ENCODE measurements at places on chromosomes 12 and 14. TPM values are rescaled to one million over a fixed set of nuclear protein-coding genes. Genes with fewer than 3 reads are reported as not detected.

LTB4R2 gene
- total RNA-seq, result 2.2 TPM

- DNase-seq, result no peak
Measured at GRCh38 chr12:85796001-85796400, 40.2 kb downstream of the RASSF9 start.

GRCh38 chr12:92485351-92486348, 217.1 kb upstream of the PLEKHG7 start:
- DNase-seq, result no peak

- no peak for DNase-seq
Measured at GRCh38 chr12:84929501-84929900, 16.9 kb upstream of the SLC6A15 start.

- DNase-seq, result no peak
Measured at GRCh38 chr14:49828640-49829039, 23.9 kb downstream of the NEMF start.

ZDHHC22 gene
- not detected for total RNA-seq

DNA sequence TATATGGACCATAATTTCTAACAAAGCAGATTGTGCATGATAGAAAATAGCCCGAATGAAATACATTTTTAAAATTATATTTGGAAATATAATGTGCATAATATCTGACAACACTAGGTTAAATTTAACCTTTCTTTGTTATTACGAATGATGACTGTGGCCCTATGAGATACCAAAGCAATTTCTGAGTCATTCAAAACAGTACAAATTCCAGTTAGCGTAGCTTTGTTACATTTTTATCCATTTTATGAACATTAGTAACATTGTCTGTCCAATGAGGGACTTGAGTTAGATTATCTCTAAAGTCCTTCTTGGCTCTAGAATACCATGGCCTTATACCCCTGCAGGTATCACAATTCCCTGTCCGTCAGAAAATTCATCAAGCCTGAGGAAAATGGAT, 39.0 kb upstream of the REP15 start:
- DNase-seq, result no peak

DNA sequence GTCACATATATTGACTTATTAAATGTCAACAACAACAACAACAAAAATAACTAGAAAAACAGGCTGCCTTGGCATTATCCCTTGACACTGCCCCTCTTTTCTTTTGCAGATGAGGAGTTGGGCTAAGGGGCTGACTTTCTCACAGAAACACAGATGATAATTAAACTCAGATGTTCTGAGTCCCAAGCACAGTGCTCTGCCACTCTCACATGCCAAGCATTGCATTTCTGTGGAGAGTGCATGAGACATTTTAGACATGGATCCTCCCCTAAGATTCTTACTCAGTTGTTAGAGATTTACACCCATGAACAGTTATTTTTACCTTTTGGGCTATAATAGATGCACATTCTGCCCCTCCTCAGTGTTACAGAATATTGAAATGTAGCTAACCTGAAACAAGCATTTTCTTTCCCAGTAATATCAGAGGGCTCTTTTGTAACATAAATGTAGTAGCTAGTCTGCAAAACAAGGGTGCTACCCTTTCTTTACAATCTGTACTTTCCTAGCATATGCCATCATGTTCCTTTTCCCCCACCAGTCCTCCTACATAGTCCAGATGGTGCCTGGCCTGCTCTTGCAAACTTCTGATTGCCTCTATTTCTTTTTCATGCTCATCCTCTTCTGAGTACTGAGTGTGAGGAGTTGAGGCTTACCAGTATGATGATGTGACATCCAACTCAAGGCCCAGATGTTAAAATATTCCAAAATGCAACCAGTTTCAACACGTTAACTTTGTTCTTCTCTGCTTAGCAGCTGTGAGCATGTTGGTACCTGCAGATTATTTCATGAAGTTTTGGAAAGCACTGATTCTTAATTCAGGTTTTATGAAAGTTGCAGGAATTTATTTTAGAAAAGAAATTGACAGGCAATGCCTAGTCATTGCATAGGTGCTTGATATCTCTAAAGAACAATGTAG, 125.0 kb upstream of the ATP2B1 start:
- DNase-seq, result no peak

SYNJ2BP gene
- 48.6 TPM for total RNA-seq

AQP6 gene
- total RNA-seq, result not detected

GRCh38 chr14:73613046-73613383, 698 bp downstream of the ACOT6 start:
- no peak for DNase-seq

DNA sequence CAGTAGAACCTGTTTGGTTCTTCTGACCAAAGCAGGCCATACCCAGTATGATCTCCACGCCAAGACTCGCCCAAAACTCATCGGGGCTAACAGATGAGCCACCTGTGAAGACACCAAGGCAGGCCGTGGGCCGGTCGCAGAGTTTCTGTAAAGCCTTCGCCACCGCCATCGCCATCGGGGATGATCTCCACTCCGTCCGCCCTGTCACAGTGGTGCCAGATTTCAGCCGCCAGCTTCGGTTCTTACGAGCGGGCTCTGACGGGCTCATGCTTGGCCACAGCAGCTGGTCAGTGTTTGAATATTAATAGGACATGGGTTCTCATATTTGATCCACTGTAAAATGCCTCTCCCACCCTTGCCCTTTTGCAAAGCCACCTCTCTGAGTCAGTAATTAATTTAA, 113.2 kb upstream of the TMEM132D start:
- no peak for DNase-seq

FAM186B gene
- 0.48 TPM for total RNA-seq

GRCh38 chr12:43964033-43964432, 128.2 kb downstream of the TMEM117 start:
- DNase-seq, result no peak

ATP5MC2 gene
- 365 TPM for total RNA-seq

REP15 gene
- total RNA-seq, result 3.6 TPM

MFAP5 gene
- 20.8 TPM for total RNA-seq

DNA sequence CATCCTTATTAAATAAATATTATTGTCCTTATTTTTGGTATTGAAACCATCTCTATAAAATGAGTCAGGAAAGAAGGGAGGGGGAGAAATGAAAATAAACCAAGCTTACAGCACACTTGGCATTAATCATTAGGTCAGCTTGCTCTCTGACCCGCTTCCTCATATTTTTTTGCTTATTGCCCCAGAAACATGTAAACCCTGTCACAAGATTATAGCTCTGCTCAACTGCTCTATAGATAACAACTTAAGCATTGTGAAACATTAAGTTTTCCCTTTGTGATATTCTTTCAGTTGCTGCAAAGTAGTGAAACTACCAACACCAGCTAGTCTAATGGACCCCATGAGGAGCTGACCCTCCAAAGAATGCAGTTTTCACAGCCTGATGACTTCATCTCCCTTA, 819.5 kb downstream of the SLC16A7 start:
- DNase-seq, result no peak

DNA sequence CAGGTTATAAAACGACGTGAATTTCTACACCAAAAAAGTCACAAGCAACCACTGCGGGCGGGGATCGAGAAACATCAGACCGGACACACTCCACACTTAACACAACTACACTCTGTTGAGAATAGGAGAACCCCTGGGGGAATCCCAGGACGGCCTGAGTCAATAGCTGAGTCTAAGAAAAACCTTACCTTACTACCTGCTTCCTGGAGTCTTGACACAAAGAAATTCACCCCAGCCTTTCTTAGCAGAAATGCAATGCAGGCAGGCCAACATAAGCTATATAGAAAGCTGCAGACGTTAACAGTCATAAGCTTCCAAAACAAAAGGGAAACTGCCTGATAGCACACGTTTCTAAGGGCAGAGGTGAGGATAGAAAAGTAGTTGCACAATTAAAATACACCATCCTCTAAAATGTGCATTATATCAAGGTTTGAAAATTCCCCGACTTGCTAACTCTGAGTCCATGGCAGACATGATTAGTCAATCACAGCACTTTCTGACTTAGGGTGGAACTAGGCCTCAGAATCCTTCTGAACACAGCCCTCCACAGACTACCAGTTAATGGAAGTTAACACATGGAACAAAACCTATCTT, 68.0 kb downstream of the CCDC88C start:
- DNase-seq, result no peak

GRCh38 chr12:10205220-10205807, 7.4 kb upstream of the GABARAPL1 start:
- no peak for DNase-seq

RIMBP2 gene
- not detected for total RNA-seq

DNA sequence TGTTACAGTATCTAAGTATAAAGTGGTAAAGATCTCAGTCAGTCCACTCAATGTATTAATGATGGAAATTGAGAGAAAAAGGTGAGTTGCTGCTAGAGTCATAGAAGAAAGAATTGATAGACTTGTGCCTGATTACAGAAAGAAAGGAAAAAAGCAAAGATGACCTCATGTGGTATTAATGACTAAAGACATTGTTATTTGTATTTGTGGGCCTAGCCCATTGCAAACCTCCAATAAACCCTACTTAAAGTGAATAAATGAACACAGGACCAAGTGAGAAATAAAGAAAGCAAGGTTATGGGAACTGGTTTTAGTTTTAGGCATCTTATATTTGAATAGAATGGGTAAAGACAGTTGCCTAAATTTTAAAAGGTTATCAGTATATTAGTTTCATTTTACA, 105.5 kb downstream of the SYT1 start:
- no peak for DNase-seq

DNA sequence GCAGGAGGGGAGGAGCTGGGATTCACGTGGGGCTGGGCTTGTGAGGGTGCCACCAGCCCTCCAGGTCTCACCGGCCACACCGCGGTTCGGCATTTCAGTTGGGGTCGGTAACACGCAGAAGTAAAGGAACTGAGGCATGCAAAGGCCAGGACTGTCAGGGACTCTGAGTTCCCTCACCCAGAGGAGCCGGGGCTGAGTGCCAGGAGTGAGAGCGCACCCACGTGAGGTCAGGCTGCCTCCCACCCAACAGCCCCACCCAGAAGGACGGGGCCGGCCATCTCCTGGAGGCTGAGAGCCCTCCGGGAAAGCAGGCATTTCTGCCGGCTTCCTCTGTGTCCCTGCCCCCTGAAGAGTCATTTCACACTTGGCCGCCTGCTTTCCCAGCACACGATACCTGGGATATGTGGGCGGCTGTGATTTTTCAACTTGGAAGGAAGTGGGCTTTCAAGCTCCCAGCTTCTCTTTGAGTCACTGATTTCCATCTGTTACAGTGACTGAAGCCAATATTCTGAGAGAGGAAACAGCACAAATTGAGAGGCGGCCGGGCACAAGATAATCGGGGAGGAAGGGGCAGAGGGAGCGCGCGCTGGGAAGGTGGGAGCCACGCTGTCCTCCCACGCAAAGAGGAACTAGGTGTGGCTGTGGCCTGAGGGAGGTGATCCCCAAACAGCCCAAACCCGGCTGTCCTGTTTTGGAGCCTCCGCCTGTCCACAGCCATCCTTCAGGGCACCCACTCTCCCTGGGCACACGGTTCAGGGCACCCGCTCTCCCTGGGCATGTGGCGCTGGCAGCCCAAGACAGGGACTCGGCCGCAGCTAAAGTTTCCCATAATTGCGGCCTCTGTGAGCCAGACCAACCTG, 19.0 kb downstream of the GALNT9 start:
- DNase-seq, result no peak

GRCh38 chr14:104223101-104224041, 85.0 kb downstream of the KIF26A start:
- DNase-seq, result no peak

- DNase-seq, result no peak
Measured at GRCh38 chr14:67882986-67883555, 63.5 kb downstream of the RAD51B start.

- DNase-seq, result no peak
Measured at GRCh38 chr14:61388976-61389576, 67.7 kb downstream of the PRKCH start.

- DNase-seq, result no peak
Measured at GRCh38 chr14:71698673-71699072, 233.6 kb upstream of the RGS6 start.

GRCh38 chr12:14981049-14981448, 8.2 kb downstream of the PDE6H start:
- DNase-seq, result no peak

DNA sequence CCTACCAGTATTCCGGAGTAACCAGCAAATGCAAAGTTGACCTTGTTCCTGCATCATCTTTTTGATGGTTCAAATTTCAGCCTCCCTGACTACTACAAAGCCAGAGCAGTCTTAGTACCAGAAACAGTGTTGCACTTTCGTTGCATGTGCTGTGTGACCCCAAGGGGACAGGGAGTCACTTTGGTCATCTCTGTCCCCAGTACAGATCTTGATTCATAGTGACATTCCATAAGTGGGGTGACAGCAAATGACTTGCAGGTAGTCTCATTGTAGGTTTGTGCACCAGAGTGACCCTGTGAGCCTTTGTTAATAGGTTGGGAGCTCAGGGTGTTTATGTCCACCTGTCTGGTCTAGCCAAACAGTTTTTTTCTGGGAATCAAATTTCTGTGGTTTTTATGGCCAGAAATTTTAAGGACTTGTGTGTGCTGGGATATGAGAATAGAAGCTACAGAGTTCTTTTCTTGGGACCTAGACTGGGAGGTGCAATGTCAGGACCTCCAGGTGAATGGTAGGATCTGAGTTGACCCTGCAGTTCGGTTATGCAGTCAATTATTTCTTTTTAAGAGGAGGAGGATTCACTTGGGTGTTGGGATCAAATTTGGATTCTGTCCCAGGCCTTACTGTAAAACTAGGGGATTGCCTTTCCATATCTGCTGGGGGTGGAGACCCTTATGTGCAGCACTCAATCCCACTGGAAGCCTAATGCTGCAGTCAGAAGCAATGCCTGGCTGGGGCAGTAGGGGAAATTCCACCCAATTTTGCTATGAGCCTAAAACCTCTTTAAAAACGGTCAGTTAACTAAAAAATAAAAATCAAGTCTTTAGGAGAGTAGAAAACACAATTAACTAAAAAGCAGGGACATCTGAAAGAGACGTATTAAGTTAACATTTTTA, 10.1 kb downstream of the EIF5 start:
- no peak for DNase-seq

HCAR3 gene
- 0.54 TPM for total RNA-seq

VDR gene
- 1.3 TPM for total RNA-seq

DNA sequence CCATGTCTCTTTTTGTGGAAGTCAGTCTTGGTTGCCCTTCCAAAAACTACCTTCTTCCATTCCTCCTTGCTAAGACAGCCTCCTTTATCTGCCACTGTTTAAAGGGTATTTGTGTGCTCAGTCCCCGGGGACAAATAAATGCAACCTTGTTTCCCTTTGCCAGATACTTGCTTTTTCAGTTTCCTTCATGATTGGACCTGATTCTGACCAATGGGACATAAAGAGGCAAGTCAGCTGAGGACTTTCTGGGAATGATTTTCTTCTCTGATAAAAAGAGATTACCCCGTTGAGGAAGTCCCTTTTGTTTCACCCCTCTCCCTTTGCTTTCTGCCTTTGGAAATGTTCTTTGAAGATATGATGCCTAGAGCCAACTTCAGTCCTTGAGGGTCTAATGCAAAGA, 7.4 kb upstream of the TUBA1B start:
- DNase-seq, result no peak

DNA sequence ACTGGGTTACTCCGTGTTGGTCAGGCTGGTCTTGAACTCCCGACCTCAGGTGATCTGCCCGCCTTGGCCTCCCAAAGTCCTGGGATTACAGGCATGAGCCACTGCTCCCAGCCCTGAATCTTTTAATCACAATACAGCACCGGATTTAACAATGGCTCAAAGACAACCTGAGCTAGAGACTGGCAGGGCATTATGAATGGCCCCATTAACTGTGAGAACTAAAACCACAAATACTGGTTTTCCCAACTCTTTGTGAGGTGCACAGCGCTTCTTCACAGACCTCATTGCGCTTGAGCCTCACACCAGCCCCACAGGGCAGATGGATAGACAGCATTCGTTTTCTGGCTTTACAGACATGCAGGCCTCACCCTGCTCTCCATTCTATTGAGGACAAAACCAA, 107.0 kb upstream of the FKBP4 start:
- no peak for DNase-seq

ASCL1 gene
- not detected for total RNA-seq

GRCh38 chr14:80714474-80714873, 227.1 kb downstream of the CEP128 start:
- no peak for DNase-seq
